Suppressor macrophage treated with lipopolysaccharide for 1 hour (primary cell): ENCODE measurements at places on chromosomes 11 and 22.

GRCh38 chr11:59801981-59802638, 8.5 kb downstream of the MRPL16 start:
- no peak for DNase-seq

DNA sequence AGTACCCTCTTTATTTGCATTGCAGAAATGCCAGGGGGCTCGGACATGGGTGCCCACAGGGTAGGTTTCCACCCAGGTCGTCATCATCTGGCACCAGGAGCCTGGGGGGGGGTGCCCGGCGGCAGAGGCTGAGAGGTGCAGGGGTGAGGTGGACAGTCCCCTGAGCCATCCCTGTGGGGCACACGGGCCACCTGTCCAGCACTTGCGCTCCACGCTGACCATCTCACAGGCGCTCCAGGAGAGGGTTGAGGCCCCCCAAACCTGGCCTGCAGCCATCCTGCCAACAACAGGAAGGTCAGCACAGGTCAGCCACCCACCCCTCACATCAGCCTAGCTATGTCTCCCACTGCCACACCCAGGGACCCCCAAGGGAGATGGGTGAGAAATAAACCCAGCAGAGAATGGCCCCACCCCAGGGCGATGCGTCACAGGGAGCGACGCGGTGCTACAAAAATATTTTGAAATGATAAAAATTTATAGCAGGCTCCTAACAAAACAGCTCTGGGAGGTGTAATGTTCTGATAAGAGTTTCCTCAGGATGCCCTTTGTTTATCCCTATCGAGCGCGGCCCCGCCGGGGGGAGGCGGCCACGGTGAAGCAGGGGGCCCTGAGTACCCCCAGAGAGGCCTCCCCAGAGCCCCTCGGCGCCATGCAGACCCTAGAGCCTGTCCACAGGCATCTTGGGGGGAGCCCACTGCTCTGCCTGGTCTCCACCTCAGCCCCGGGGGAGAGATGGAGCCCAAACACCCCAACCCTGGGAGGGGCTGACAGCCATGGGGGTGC, 21.0 kb upstream of the GNB1L start:
- no peak for DNase-seq

DNA sequence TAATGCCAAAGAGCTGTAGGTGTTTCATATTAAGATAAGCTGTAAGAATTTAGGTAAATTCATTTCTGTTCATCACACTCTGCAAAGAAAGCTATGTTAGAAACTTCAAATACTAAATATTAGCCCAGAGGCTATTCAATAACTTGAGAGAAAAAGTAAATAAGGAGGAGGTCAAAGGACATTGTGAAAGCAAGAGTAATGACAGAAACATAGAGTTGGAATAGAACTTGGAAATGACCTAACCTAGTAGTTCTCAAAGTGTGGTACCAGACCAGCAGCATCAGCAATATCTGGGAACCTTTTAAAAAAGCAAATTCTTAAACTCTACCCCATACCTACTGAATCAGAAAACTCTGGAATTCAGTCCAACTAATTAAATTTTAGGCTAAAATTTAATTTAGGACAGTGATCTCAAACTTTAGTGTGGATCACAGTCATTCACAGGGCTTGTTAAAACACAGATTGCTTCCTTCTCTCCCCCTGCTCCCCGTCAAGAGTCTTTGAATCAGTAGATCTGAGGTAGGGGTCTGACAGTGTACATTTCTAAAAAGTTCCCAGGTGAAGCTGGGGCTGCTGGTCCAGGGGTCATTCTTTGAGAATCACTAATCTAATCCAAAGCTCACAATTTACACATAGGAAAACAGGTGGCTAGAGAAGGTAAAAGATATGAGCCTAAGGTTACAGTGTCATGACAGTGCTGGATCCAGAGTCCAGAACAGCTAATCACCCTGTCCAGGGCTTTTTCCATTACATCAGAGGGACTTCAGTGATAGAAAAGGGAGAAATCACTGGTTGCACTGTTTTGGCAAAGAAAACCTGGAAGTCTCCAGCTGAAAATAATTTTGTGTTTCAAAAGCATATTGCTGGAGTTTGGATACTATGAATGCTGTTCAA, 241.1 kb downstream of the SOX6 start:
- no peak for DNase-seq

DNA sequence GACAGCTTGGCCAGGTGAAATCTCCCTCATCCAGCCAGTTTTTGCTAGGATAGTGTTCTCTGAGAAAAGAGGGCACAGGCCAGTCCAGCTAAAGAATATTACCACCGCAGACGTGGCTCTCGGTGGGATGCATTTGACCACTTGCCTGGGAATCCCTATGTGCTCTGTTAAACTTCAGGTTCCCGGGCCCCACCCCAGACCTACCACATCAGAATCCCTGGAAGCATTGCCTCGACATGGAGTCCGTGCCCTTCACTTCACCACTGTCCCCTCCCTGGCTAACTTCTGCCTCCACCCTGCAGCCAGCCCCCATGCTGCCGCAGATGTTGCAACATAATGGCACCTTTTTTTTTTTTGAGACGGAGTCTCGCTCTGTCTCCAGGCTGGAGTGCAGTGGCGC, 56.9 kb upstream of the EMID1 start:
- DNase-seq, result no peak
